CD4-positive, alpha-beta T cell treated with Interleukin-17A for 1 hour (primary cell): ENCODE measurements at places on chromosomes 4 and X.

GRCh38 chr4:175330652-175331051 is 412.5 kb downstream of the ADAM29 start:
- DNase-seq, result no peak

DNA sequence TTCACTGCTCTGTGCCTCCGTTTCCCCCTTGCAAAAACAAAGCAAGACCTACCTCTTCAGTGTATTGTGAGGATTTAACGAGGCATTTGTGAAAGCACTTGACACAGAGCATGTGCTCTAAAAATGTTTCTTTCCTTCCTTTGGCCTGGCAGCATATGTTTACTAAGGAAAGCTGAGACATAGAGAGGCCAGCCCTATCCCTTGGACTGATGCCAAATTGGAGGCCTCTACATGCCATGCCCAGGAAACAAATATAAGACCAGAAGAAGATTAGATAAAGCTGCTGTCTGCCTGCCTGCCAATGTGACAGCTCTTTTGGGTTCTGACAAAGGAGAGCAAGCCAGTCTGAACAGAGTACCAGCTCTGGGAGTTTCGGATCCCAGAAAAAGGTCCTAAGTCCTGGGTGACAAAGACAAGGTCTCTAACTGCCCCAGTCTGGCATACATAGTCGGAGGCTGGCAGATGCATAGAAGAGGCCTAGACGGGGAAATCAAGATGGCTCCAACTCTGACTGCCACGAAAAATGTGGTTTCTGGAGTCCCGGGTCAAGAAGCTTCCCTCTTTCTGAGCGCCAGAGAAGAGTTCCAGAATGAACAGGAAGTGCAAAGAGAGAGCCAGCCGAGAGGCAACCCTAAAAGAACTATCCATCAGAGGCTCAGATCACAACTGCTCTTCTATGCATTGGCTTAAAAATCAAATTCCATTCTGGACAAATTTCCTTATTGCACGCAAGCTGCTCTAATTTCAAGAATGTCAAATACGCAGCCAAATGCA is 25.8 kb downstream of the OTUD6A start:
- DNase-seq, result no peak

DNA sequence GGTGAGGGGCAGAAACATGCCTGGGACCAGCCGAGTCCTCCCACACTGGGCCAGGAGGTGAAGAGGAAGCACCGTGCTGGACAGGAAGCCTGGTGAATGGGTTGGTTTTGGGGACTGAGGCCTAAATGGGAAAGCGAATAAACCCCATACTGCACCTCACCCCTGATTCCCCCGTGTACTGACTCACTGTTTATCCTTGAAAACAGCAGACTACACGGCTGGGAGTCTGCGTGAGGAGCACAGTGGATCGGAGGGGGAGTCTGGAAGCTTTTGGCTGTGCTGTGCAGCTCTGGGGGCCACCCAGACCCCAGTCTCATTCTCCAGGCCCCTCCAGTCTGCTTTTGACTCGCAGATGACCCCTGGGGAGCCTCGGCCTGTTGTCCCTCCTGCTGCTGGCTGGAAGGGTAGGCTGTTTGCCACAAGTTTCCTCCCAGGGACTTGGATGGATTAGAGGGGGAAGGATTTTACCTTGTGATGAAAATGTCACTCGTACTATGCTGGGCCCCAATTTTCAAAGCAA is 90.0 kb downstream of the PSAPL1 start:
- DNase-seq, result no peak

- no peak for DNase-seq
Observed at GRCh38 chr4:136699905-136700304, 832.4 kb downstream of the PCDH18 start.

DNA sequence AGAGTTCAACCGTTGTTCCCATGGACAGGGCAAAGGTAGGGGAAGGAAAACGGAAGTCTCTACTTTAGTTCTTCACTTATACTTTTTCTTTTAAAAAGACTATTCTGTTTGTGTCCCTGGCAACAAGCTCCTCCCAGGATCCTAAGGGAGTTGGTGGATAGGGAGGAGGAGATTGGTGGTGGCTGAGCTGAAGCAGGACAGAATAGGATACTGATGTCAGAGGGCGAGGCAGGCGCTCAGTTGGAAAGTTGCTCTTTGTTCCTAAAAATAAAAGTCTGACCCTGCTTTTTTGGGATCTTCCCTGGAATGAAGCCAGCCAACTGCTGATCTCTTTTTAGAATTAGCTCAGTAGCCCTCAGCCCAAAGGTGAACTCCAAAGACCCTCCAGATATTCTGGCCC is 104.7 kb downstream of the MGST2 start:
- DNase-seq, result no peak

- DNase-seq, result no peak
Observed at GRCh38 chr4:105683038-105683437, 25.5 kb downstream of the INTS12 start.

GRCh38 chrX:66039944-66040343 is at the start of gene VSIG4:
Gene VSIG4, minus strand, starts transcription at chrX:66040080. Its CDS starts 82 bp downstream, at chrX:66039998.
- DNase-seq, result no peak

DNA sequence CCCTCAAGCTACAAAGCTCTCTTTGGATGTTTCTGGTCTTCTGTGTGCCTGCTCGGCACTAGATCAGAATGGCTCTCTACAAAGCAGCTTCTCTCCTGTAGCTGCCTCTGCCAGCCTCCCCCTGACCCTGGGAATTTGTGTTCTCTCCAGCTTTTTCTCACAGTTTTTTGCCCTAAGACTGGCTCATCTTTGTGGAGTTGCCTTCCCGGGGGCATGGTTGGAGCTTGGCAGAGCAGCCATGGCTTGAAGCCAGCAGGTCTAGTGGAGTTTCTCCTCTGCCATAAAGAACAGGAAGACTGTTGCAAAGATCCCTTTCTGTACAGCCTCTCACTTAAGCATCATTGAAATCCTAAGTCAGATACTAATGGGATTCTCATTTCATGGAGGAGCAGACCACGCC is 163.3 kb upstream of the MAMLD1 start:
- no peak for DNase-seq

DNA sequence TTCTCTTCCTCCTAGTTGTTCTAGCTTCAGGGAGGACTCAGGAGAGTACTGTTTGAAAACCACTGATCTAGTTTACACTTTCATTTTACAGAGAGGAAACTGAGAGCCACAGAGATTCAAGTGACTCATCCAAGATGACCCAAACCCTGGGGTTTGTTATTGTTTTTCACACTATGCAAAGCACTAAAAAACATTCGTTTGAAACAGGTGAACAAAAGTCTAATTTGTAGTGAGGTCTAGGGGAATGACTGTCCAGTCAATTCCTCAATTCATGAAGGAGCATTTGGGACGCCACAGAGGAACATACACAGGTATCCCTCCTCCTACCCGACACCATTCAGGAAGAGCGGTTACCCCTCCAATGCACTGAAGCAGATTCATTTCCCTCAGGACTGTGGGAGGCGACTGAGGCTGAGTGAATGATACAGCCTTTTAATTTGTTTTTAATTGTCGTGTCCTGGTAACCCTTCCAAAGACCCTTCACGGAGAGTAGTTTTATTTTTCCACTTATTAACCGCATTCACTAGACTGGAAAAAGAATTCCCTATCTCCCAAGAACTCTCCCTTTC is 30.3 kb downstream of the TLR10 start:
- no peak for DNase-seq

DNA sequence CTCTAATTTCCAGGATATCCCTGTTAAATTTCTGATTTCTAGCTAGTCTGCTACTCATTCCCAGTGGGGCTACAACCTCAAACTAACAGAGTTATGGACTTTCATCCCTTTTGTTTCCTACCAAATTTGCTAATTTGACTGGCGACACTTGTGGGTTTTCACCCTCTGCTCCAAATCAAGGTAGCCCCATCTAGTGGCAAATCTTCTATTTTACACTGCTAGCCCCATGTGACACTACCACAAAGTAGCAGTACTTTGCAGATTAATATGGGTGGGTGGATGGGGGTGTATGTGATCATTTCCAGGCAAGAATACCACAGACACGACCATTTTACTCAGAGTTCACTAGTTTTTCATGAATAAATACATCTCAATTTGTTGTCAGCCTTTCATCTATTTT is 150.3 kb downstream of the MSL3 start:
- DNase-seq, result peak; percentile 30

DNA sequence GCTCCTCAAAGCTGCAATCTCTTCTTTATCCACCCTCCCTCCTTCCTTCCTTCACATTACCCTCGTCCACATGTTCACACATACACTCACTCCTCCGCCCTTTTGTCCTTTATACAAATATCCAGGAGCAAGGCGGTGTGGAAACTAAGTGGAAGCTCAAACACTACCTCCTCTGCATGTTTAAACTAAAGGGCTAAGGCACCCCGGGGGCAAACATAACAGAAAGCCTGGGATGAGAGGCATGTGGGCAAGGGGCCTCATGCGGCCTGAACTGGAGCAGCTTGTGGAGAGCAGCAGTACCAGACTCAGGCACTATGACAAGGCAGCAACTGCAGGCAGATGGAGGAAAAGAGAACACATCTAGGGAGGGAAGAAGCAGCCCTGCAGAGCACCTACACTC is 9.5 kb downstream of the MAB21L2 start:
- DNase-seq, result no peak

DNA sequence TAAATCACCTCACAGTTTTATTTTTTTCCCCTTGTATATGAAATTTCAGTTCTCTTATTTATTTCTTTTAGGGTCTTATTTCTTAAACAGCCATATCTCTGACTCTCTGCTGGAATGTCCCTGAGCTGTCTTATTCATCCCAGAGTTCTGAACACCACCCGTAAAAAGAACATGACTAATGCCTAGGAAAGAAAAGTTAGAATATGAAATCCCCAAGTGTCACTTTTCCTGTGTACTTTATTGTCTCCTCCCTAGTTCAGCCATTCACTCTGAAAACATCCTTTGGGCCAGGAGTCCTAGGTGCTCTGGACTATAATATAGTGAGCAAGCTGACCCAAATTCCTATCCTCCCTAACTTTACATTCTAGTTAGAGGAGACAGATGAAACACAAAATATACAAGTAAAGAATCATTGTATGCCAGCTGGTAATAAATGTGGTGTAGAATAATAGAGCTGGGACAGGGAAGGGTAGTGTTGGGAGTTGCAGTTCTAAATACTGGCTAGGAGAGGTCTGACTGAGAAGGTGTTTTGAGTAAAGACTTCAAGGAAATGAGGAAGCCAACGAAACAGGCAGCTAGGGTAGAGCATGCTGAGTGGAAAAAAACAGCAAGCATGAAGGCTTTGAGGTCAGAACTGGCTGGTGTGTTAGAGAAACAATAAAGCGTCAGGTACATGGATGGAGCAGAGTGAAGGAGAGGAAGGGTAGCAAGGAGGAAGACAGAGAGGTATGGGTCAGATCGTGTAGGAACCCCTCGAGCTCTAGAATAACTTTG is 40.6 kb upstream of the FTHL17 start:
- DNase-seq, result no peak

DNA sequence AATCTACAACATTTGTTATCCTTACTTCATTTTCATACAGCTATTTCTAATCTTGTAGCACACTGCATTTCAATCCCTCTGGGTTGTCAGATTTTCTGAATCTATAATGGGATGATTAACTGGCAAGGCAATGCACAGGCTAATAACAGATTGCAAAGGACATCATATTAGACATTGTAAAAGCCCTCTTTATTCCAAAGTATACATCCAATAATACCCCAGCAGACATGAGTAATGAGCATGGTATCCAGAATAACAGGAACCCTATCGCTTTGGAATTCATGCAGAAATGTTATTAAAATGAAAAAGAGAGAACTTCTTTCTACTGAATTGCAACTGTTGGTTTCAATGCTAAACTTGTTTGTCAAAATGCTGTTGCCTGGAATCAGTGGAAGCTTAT is 122.9 kb downstream of the C4orf33 start:
- DNase-seq, result no peak

DNA sequence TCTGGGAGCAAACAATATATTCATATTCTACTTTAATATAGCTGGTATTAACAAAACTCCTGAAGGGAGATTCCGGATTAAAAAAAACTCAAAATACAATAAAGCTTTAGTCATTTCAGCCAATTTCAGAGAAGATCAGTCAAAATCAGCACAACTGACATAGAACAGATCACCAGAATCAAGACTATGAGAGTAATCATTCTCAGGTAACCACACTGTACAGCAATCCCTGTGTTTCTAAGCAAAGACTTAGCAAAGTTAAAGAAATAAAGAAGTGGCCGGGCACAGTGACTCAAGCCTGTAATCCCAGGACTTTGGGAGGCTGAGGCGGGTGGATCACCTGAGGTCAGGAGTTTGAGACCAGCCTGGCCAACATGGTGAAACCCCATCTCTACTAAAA is 9.1 kb downstream of the DCTD start:
- no peak for DNase-seq

GRCh38 chr4:158605393-158605792 is 66.3 kb downstream of the C4orf46 start:
- no peak for DNase-seq

- DNase-seq, result no peak
Observed at GRCh38 chr4:106588891-106589290, 220.3 kb upstream of the GIMD1 start.

DNA sequence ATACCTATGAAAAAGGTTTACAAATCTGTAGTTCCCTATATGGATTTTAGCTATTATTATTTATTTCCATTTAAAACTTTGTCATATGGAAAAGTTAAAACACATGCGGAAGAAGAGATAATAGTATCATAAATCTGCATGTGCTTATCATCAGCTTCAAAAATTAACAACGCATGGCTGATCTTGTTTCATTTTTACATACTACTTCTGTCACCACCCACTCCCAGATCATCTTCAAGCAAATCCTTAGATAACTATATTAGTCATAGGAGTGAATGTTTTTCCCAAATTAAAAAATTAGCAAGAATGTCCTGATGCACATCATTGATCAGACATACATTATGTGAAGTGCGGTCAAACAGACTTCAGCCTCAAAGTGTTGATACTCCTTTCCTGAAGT is 24.6 kb upstream of the MOB1B start:
- DNase-seq, result no peak

GRCh38 chr4:83009529-83009928 is 1.1 kb downstream of the LIN54 start:
- DNase-seq, result no peak

DNA sequence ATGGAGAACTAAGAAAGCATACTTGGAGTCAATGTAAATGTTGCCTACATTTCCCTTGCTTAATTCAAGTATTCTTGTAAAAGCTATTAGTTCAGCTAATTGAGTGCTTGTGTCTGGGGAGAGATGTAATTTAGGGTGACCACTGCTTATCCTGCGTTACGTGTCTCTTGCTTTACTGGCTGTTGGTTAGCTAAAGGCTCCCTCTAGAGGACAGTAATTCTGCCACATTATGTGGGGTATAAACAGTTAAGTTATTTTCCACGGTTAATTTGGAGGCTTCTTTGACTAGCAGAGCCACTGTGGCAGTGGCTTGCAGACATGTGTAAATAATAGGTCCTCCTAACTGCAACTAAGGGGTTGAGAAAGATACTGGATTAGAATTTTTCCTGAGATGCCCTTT is 25.3 kb upstream of the NAF1 start:
- DNase-seq, result no peak

- DNase-seq, result peak; percentile 48
Observed at GRCh38 chrX:41933546-41933945, 10.2 kb upstream of the CASK start.

DNA sequence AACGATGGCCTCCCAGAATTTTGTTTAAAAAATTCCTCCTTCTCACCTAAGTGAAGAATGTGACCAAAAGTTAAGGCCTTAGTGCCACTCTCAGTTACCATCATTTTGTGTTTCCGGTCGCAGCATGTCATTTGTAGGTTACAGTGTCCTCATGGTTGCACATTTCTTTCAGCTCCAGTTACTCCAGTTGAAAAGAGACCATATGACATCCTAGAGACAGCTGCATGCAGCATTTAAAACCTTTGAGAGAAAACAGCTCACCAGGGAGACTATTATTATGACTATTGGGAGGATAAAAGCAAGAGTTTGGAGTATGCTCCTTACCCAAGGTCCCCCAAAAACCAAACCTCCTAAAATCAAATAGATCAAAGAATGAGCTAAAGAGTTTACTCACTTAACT is 45.8 kb downstream of the MGARP start:
- no peak for DNase-seq
